ENCODE measurements at places on chromosomes 5 and 9.
A peak's percentile ranks its signal among the peaks of the same experiment; 100 is the strongest.

- DNase-seq = no peak
Measured at GRCh38 chr5:38330207-38330606, 71.8 kb downstream of the EGFLAM start.

DNA sequence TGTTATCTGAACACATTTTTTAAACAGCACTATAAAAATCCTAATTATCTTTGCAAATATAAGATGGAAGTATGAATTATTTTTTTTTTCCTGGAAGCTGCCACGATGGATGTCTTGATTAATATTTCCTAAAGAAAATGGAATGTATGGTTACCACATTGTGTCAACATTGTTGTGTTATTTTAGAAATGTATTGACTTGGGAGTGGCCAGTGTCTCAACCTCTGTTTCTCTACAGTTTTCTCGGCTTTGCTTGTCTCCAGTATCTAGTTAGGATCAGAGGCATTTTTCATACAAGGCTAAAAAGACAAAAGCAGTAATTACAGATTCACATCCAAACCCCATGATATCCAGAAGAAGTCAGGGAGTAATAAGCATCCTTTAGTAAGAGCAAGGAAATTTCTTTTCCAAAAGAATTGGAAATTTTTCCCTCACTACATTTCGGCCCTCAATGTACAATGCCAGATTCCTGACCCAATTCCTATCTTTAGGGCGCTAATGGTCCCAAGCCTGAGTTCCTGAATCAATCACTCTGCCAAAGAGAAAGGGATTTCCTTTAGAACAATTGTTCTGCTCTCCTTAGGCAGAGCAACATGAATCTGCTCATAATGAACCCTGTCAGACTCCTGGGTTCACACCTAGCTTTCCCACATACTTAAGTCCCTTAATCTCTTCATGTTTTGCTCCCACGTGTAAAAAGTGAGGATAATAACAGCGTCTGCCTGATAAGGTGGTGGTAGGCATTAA is 111.7 kb downstream of the EDIL3 start:
- DNase-seq = peak; percentile 25

DNA sequence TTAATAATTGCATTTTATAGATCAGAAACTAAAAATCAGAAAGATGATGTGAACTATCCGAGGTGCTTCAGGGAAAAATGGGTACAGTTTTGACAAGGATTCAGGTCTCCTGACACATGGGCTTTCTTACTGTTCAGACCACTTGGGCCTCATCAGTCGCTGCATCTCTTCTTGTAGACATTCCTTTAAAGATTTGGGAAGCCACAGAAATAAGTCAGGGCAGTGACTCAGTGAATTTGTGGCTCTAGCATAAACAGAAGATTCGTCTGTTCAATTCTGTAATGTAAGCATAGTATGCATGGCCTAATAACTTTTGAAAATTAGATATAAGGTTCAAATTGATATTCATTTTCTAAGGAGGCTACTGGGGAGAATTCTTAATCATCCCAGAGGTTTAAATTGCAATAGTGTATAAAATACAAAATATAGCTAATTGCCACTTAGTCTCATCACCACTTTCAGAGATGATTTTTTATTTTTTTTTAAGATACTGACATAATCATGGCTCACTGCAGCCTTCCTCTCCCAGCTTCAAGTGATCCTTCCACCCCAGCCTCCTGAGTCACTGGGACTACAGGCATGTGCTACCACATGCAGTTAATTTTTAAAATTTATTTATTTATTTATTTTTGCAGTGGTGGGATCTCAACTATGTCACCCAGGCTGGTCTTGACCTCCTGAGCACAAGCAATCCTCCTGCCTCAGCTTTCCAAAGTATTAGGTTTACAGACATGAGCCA is 48.9 kb downstream of the RASEF start:
- DNase-seq = no peak

DNA sequence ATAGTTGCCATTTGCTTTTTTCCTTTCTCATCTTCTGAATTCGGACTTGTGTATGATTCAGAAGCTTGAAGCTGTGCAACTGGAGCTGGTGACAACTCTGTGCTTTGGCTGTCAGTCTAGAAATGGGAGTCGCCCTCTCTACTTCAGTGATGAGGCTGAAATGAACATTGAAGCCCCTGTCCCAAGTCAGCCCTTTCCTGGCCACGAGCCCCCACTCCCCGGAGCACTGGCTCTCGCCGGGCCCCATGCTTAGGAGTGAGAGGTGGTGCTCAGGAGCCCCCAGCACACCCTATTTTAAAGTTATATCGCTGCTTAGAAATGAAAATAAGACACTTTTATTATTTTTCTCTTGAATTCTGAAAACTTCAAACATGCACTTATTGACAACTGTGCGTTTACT is 66.0 kb downstream of the PSMB7 start:
- DNase-seq = no peak

DNA sequence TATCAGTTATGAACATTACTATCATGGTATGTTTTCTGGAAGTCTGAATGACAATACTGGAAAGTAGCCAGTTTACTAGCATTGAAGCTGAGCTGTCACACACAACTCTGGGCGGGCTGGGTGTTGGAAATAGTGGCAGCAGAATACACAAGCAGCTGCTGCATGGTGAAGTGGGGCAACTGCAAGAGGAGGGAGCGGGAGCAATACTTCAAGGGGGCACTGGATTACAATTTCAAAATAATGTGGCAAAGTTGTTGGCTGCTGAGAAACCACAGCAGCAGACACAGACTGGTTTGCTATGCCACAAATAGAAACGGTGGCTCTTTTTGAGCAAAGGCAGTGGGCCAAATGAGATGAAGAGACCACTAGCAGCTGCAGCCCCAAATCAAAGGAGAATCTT is 350.2 kb downstream of the KIAA0825 start:
- DNase-seq = no peak

- DNase-seq = no peak
Measured at GRCh38 chr5:102561894-102562760, 63.3 kb upstream of the SLCO6A1 start.

DNA sequence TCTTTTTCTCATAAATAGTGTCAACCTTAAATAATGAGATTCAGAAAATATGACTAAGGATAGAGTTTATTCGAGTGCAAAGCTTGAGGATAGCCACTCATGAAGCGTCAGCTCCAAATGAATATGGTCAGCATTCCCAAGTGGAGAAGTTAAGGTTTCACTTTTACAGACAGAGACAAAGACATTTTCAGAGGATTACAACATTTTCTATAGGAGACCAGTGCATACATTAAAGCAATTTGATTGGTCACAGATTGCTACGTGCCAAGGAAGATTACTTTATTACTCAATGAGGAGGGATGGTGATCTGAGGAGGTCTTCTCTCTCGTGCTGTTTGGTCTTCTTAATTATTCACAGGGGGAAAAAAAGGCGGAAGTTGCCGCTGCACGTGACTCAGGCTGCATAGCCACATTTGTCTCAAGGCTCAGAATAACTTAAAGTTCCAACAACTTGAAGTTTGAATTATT is 60.1 kb upstream of the SPATA31C2 start:
- no peak for DNase-seq

DNA sequence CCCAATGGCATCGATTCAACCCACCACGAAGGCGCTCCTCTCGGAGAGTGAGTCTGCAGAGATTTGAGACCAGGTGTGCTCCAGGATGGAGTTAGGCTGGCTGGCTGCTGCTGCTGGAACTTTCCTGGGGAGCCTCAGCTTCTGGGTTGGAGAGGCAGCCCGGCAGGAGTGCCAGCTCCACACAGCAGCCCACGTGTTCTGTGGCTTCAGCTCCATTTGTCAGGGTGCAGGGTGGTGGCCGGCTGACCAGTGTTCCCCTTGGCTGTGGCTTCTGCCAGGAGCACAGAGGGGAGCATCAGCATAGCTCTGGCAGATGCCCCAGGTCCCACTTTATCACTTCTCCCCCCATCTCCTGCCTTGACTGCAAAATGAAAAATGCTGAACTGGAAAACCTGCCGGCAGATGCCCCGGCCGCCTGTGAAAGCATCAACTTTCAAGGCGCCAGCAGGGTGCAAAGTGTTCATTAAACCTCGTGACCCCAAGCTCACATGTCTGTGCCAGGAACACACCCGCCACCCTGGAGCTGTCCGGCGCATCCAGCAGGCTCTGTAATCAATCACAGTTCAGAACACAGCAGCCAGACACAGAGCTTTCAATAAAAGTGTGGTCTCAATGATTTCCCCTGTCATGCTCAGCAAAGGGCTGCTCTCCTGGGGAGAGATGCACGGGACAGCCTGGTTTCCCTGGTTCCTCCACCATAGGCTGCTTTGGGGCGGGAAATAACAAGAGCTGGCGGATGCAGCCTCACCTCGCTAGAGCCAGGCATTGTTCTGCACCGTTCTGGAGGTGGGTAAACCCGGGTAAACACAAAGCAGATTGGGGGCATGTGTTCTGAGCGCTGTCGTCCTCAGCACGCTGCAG is 53.2 kb downstream of the TRIP13 start:
- no peak for DNase-seq

DNA sequence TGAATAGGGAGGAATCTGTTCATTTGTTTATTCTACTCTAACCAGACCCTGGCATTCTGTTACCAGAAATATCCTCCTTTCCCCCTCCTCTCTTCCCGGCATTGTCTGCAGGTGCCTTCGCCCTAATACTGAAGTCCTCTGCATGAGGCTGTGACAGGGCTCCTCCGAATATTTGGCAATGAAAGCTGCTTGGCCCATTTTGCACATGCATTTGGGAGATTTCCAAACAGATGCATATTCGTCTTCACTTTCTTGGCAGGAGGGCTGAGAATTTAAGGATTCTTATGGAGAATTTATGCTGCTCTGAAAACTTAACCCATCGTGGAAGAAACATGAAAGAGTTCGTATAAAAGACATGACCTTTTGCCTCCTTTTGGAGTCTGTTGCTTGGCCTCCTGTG is 484.0 kb downstream of the ZNF608 start:
- no peak for DNase-seq

GRCh38 chr5:177997846-177998245 is 1.8 kb upstream of the PROP1 start:
- DNase-seq = no peak

DNA sequence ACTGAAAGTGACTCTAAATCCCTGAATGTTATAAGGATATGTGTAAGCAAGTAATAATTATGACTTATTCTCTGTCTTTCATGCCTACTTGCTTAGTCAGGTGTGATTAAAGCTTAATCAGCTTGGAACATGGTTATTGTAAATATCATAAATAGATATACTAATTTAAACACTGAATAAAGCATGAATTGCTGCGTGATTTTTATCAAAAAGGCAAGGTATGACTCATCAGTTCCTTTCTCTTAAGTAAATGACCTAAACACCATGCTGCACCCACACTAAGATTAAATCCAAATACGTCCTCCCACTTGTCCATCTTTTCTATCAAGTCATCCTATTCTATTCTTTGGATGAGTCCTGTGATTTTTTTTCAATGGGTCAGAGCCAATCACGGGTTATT is 124.6 kb upstream of the MTAP start:
- DNase-seq = peak; percentile 88

DNA sequence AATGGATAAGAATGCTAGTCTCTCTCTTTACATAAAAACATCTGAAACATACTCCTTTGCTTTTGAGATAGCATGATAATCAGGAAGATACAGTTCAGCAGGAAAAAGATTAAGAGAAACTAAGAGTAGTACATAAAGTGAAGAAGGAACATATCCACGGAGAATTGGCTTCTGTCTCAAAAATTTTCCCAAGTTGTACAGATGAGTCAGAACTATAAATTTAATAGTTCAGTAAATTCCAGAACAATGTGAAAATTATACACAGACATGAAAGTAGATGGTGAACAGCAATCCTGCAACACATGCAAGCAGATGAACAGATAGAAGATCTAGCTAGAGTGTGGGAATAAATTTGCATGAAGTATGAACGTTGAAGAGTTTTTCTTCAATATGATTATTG is 691.4 kb upstream of the RIOK2 start:
- no peak for DNase-seq

DNA sequence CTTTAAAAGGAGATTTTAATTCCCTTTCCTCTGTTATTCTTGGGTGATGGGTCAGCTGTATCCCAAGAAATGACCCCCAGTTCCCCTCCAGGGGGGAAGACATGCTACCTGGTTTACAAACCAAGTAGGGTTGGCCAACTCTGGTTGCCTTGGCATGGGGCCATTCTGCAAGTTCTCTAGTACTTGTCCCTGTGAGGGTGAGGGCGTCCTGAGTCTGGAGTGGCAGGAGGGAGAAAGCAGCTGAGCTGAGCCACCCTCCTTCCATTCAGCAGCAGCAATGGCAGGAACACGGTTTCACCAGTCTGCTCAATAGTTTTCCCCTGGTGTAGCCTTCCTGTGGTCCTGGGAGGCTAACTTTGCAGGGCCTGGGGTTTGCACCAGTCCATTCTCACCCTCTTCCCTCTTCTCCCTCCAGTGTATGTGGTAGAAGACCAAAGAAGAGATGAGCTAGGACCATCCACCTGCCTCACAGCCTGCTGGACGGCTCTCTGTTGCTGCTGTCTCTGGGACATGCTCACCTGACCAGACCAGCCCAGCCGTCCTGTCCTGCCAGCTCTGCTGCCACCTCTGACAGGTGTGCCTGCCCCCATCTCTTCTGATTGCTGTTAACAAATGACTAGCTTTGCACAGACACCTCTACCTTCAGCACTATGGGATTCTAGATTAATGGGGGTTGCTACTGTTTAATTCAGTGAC is 59.9 kb downstream of the PFDN1 start:
- no peak for DNase-seq

DNA sequence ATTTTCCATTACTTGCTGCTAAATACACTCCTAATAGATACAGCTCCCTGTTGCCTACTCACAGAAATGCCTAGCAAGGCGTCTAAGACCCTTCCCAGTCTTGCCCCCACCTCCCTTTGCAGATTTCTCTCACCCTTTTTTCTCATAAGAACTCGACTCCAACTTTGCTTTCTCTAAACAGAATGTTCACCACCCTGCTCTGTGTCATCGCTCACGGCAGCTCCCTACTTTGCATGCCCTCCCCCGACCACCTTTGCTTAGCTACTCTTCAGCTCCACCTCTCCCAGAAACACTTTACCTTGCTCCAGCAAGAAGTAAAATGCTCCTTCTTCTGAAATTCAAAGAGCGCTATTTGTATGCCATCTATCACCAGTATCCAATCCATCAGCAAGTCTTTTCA is 15.2 kb upstream of the PPP1R2B start:
- no peak for DNase-seq

- DNase-seq = no peak
Measured at GRCh38 chr5:87924436-87924835, 344.2 kb downstream of the TMEM161B start.

DNA sequence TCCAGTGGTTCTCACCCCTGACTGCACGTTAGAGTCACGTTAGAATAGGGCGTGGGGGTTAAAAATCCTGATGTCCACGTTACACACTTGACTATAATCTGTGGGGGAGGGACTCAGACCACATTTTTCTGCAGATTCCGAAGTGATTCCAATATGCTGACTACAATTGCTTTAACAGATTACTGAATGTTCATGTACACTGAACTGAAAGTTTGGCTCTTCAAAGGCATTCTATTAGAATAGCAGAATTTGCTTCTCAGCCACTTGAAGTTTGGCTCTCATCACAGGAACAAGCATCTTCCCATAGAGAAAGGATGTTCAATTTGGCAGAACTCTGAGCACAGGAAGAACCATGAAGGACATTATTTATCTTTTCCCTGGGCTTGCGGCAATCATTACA is 84.5 kb downstream of the HAPLN1 start:
- no peak for DNase-seq

- peak; percentile 33 for DNase-seq
Measured at GRCh38 chr5:21802869-21803490, 1050.2 kb downstream of the CDH12 start.

GRCh38 chr9:125659201-125659840 is 47.7 kb downstream of the MAPKAP1 start:
- DNase-seq = no peak

- peak; percentile 72 for DNase-seq
Measured at GRCh38 chr5:143350751-143351602, 52.5 kb downstream of the NR3C1 start.

Data from endothelial cell of umbilical vein (primary cell).